Activated CD4-positive, alpha-beta T cell treated with anti-CD3 and anti-CD28 coated beads, Interleukin-2, Interleukin-6, amounts not matched to agents 100 ng/mL and 50 ng/mL, durations not matched to agents 16 hours and 8 hours (primary cell): ENCODE measurements at places on chromosomes 7 and 10.

- DNase-seq: no peak
Observed at GRCh38 chr7:157949711-157950110, 612.9 kb downstream of the DNAJB6 start.

- DNase-seq: no peak
Observed at GRCh38 chr10:102455893-102456471, 4.6 kb upstream of the C10orf95 start.

- no peak for DNase-seq
Observed at GRCh38 chr7:68684996-68685395, 913.3 kb upstream of the AUTS2 start.

- peak; percentile 31 for DNase-seq
Observed at GRCh38 chr10:132836832-132837540, 51.0 kb upstream of the NKX6-2 start.

DNA sequence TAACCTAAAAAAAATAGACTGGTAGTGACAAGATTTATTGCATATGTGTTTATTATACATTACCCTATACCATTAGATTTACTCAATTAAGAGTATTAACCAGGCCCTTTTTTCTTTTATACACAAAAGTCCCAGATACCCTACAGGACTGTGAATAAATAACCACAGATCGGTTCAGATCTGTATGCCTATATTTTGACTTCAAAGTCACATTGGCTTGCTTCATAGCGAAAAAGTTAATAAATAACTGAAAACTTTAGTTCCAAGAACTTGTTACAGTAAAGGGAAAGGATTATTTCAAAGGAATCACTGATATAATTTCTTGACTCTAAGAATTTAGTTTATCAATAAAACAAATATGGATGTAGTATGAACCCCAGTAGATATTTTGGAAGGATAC, 41.8 kb upstream of the FMC1 start:
- DNase-seq: no peak

GRCh38 chr10:126841341-126841895, 63.8 kb upstream of the DOCK1 start:
- no peak for DNase-seq

DNA sequence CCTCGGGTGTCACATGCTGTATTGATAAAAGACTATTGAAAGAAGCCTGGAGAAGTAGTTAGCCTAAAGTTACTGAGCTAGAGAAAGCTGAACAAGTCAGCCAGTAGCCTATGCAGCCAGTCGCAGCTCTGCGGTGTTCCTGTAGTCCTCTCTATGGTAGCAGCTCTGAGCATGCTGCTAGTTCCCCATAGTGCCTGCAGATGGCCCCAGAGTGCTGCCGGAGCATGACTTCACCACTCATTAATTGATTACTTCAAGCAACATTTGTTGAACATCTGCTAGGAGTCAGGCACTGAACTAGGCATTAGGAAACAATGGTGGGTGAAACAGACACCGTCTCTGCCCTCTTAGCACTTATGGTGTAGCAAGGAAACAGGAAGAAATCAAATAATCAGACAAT, 422.7 kb downstream of the SORCS3 start:
- DNase-seq: peak; percentile 32

DNA sequence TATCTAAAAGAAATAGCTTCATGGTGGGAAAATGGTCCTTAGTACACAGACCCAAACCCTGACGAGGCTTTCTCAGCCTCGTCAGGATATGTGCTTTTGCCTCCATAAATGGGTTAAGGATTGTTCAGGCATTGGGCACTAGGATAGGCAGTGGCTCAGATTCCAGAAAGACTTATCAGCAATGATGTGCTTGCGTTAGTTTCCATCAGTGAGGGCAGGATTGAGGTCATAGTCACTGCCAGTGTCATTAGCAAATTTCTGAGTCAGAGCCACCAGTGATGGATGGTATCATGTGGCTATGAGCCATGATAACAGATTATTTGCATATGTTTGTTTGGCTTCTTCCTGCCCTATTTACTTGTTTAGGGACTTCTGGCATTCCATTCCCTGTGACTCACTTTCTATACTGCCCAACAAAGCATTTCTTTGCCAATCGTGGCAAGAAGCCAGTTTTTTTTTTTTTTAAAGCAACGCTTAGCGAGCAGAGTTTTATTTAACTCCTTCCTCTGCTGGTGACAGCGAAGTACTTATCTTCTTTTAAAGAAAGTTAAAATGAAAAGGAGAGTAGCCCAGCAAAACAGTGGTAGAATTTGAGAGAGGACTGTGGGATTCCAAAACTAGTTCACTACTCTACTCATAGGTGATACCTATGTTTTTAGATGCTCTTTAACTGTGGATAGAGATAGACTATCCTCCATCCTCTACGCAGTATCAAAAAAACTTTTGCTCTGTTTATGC, 44.4 kb downstream of the MYPN start:
- DNase-seq: no peak

DNA sequence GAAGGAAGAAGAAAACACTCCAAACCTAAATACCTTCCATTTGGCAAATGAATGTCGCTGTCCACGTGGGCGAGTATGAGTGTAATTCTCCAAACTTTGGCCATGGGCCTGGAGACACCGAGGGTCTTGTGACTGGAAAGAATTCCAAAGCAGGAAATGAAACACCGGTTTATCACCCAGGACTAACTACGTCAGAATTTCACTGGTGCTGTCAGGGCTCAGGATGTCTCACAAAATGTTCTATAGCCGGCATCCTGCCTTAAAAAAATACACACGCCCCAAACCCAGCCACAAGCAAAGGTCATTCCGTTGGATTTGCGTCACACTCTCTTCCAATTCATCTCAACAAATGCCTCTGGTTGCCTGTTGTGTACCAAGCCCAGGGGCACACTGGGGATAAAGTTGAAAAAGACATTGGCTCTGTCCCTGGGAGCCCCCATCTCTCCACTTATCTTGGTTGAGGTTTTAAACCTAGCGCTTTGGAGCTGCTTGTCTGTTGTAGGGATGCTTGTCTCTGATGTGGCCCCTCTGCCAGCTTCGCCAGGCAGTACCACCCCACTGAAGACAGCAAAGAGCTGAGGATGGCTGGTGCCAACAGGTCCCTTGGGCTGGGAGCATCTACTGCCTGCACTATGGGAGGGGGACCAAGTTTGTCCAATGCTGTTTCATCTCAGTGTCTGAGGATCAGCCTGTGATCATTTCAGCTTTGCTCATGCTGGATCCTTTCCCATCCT, 31.2 kb downstream of the GSTO2 start:
- DNase-seq: no peak

DNA sequence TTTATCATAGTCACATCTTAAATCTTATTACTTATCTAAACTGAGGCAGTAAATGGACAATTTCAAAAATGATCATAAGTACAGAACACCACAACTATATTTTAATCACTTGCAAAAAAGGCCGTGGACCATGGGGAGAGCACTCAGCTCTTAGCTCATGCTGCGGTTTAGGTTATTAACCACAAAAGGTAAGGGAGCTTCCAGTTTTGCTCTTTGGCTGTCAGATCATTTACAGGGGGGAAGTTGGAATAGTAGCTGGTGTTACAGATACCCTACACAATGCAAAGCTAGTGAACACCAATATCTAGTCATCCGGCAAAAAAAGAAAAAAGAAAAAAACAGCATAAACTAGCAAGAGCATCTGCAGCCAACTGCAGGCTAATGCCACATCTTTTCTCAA, 147.0 kb downstream of the BBS9 start:
- DNase-seq: no peak

DNA sequence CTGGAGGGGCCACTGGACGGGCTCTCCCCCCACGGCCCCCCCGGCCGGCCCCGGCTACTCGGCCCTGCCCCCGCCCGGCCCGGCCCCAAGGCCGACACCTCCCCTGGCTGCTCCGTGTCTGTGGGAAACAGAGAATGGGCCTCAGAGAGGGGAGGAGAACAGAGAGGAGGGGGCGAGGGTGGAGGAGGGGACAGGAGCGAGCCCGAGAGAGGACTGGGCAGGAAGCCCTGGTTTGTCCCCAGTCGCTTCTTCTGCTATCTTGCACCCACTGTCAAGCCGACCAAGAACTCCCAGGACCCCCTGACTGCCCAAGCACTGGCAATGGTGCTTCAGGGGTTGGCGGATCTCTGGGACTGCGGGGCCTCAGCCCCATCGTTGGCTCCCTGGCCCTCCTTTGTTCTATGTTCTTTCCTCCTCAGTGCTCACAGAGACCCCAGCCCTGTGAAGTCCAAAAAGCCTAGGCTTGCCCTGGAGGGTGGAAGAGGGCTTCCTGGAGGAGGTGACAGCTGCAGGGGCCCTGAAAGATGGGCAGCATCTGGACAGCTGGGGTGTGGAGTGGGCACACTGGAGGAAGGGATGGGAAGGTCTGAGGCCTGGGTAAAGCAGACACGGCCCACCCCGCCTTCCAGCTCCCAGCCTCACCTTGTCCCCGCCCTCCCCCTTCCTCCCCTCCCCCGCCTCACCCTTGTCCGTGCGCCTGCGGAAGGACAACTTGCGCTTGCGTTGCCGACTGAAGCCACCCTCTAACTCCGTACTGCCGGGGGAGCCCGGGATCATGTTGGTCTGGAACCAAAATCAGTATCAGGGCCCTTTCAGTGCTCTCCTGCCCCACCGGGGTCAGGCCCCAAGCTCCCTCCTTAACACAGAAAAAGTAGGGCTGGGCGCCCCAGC, 30.1 kb downstream of the KCNH2 start:
- DNase-seq: no peak

DNA sequence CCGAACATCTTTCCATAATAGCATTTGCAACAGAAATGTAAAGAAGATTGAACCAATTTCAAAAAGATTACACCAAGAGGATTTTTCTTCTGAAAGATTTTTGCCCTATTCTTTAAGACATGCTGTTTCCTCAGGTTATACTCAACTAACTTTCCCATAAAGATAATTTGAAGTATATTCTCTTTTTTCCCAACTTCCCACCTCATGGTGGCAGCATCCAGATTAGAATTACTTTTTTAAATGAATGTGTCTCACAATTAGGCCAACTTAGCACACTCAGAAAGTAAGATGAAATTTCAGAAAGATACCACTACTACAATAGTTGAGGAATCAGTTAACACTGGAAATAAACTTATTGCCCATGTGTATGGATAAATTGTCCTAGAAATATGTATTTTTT, 178.2 kb upstream of the CSTF2T start:
- DNase-seq: no peak
